ENCODE measurements at places on chromosomes 4 and X.

GRCh38 chr4:118974758-118975157 lies 86.1 kb downstream of the SYNPO2 start:
- no peak for DNase-seq

- DNase-seq: no peak
Measured at GRCh38 chr4:99054428-99054994, 34.1 kb downstream of the ADH5 start.

- DNase-seq: peak; percentile 70
Measured at GRCh38 chr4:32142075-32142474, 1421.9 kb downstream of the PCDH7 start.

DNA sequence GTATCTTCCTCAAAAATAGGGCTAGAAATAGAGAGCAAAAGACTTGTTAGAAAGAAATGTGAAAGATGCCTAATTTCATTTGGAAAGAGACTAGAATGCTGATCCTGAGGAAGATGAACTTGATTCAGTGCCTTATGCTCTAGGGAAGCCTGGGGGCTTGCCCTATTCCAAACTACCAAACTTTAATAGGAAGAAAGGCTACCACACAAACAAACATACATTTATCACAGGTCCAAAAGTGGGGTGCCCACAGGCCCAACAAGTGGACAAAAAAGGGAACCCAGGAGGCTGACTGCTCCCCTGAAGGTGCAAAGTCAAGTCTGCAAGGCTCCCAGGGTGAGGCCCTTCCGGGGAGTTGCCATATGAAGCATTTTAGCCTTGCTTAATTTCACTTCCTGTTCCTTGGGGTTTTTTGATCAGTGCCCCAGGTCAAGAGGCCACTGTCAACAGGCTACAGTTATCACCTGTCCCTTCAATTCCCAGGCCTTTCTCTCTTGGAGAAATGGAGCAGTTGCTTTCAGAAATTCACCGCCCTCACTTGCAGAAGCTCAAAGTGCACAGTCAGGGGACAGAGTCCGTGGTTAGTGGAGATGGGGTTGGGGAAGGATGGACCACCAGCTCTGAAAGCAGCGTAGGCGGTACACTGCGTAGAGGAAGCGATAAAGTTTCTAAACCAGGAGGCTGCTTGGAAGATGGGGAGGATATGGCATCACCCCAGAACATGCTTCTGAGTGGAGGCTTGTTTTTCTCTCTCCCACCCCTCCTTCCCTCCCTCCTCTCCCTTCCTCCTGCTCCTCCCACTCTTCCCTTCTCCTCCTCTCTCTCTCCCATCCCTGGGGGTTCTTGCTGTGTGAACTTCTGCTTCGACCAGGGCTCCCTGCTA lies 36.4 kb downstream of the TMEM154 start:
- DNase-seq: peak; percentile 93

- no peak for DNase-seq
Measured at GRCh38 chr4:1852904-1853623, 2.9 kb downstream of the LETM1 start.

DNA sequence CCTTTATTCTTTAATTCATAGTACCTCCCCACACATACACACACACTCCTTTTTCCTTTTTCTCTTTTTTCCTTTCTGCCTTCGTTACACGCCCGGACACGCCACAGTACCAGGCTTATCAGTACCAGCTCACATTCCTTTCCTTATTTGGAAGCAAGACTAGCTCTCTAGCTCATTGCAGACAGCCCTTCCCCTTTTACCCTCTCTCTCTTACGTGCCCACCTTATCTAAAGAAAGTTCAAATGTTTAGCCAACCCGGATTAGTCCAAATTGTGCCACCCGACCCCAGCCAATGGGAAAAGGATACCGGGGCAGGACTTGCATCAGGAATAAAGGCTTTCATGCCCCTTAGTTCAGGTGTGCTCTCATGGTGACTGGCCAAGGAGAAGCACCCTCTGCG lies 194.7 kb upstream of the VCX3A start:
- no peak for DNase-seq

DNA sequence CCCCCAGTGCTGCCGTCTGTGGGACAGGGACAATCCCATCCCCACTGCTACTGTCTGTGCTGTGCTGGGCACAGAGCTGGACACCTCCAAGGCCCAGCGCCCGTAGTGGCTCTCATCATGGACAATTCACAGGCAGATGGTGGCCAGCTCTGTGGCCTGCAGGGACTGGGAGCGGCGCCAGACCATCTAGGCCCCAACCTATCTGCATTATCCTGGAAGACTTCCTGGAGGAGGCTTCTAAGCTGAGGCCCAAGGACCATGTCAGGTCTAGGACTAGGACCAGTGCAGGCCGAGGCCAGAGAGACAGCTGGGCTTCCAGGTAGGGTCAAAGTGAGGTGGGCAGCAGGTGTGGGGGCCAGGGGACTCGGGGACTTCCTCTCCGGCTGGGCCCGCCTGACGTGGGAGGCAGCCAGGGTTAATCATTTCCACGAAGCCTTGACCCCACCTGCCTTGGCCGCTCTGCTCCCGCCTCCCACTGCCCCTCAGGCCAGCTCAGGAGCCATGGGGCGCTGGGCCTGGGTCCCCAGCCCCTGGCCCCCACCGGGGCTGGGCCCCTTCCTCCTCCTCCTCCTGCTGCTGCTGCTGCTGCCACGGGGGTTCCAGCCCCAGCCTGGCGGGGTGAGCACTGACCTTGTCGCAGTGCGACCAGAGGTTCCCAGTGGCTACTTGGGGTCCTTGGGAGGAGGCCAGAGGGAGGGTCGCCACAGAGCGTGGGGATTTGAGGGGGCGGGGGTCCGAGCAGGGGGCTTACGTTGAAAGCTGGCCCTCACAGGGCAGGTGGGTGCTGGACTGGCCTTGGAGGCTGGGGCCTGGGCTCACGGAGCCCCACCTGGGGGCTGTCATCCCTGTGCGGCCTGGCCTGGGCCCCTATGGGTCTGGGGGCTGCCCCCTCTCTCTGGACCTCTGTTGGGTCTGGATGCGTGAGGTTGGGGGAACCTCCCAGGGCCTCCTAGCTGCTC lies at the start of gene HGFAC:
HGFAC (plus strand) TSS at position 468 of the 959 bp plus-strand sequence; CDS start at position 502, 34 bp downstream.
- DNase-seq: no peak

GRCh38 chr4:24197955-24198354 lies 308.1 kb upstream of the PPARGC1A start:
- no peak for DNase-seq

DNA sequence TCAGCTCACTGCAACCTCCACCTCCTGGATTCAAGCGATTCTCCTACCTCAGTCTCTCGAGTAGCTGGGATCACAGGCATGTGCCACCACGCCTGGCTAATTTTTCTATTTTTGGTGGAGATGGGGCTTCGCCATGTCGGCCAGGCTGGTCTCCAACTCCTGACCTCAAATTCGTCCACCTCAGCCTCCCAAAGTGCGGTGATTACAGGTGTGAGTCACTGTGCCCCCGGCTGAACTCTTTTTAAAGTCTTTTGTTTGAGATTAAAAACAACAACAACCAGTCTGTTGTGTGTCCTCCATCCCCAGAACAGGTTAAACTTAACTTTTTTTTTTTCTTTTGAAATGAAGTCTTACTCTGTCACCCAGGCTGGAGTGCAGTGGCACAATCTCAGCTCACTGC lies 36.3 kb upstream of the RBPJ start:
- DNase-seq: no peak

DNA sequence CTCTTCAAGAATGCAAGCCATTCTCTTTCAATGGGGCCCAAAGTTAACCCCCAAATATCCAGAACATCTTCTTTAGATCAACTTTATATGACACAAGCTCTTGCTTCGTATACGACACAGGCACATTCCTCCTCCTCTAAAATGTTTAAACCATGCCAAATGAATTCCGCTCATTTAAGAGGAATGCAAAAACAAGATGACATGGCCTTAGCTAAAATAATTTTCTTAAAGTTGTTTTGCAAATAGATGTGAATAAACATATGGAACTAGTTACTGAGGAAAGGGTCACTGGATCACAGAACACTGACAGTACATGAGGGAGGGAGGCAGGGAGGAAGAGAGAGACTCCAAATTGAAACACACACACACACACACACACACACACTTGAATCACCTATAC lies 97.4 kb downstream of the RASL11B start:
- DNase-seq: no peak

DNA sequence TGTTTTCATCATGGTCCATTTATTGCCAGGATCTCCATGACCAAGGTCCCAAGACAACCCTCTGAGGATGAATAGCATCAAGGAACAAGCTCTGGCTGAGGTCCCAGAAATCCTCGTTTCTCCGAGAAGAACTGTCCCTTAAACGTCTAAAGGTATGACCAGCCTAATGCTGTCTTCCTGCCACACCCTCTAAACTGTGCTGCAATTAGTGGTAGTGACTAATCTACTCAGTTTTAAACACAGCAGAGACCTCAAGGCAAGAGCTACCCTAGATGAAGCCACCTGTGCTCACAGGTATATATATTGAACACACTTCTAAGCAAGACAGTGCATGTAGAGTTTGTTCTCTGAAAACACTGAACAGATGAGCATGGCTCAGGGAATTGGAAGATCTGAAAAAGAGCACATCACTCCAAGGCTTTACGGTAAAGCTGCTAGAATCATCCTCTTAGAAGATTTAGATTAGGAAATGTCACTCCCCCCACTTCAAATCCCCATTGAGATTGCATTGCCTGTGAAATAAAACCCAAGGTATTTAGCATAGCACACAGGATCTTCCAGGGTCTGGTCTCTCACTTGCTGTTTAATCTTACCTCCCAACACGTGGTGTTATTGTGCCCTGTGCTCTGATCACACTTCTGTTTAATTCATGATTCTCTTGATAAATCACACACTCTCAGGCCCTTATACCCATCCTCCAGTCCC lies 173.9 kb upstream of the VCX3A start:
- no peak for DNase-seq

GRCh38 chr4:37603070-37603468 lies 83.1 kb downstream of the RELL1 start:
- peak; percentile 61 for DNase-seq

DNA sequence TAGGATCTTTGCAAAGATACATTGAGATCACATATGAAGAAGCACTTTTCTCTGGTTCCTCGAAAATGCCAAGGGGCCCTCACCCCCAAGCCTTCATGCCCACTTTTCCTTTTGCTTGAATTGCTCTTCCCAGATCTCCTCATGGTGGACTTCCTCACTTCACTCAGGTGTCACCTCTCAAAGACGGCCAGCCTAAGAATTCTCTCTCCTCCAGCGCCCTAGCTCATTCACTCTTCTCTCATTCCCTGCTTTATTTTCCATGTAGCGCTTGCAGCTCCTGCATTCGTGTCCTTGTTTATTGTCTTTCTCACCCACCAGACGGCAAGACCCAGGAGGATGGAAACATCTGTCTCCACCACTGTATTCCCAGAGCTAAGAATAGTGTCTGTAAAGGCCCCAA lies 32.9 kb downstream of the CCKAR start:
- no peak for DNase-seq

DNA sequence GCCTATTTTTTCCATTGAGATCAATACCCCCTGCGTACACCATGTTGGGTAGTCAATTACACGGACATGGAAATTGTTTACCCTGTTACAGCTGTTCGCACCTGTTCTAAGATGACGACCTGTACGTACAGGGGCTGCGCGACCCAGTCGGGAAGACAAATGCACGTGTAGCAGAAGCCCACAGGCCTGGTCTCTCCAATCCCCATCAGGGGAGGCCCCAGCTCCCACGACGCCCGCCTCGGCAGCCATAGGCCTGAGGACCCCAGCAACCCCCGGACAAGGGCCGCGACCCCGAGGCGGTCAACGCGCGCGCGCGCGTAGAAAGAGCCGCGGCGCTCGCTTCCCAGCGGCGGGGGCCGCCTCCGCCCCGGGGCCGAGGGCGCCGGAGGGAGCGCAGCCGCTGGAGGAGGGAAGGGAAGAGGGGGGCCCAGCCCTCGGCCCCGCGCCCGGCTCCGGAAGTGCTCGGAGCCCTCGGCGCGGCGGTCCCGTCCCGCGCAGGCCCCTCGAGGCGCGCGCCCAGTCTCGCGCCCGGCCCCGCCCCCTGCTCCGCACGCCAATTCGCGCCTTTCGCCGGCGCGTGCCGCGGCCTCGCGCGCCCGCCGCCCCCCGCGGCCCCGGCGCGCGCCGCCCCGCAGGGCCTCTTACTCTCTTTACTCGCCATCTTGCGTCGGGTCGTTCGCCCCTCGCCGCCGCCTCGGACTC lies 618 bp downstream of the RBBP7 start:
- DNase-seq: no peak

DNA sequence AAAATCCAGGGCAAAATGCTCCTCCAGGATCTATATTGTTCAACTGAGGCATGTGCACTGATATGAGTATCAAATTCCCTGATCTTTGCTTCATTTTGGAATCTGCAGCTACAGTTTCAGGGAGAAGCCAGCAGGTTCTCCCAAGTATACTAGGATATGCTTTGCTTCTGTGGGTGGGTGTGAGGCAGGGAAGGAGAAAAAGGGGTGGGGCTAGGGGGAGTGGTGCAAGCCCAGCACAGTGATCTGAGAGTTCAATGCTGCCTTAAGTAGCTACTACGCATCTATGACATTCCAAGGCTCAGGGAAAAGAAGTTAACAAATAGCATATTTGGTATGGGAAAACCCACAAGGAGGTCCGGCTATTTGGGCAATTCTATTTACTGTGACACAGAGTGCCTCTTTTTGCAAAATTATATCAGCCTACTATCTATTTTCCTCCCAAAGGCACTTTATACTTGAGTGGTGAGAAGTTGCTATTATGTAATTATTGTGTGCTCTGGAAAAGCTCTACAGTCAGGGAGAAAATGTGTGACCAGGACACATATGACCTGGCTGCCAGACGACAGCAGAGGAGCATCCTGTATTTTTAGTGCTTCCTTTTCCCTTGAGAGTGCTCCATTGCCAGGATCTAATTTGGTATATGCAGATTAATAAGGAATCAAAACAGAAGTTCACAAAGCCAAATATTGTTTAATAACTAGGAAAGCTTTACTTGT lies 162.0 kb downstream of the RNF150 start:
- DNase-seq: no peak

- no peak for DNase-seq
Measured at GRCh38 chrX:49258749-49259124, 5.8 kb downstream of the FOXP3 start.

DNA sequence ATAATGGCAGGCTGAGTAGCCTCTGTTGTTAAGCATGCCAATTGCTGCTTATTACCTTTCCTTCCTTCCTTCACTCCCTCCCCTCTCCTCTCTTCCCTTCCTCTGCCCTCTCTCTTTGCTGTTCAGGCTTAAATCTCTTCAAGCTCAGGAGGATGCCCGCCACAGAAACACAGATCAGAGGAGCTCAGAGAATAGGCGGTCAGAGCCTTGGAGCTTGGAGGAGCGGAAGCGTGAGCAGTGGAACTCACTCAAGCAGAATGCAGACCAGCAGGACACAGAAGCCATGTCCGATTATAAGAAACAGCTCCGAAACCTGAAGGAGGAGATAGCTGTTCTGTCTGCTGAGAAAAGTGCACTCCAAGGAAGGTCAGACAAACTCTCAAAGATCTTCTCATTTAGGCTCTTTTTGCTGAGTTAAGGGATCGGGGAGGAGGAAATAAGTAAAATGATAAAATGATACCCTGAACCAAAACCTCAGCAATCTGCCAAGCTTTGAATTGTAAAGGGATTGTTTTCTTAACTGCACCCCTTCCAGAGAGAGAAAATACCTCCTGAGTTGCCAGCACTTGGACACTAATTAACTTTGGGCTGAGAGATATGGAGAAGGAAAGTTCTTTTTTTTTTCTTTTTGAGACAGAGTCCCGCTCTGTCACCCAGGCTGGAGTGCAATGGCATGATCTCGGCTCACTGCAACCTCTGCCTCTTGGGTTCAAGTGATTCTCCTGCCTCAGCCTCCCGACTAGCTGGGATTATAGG lies 20.9 kb downstream of the SPATA18 start:
- no peak for DNase-seq

Measured in MV-4-11 (cell line).